ENCODE measurements at places on chromosomes 6 and 20.

DNA sequence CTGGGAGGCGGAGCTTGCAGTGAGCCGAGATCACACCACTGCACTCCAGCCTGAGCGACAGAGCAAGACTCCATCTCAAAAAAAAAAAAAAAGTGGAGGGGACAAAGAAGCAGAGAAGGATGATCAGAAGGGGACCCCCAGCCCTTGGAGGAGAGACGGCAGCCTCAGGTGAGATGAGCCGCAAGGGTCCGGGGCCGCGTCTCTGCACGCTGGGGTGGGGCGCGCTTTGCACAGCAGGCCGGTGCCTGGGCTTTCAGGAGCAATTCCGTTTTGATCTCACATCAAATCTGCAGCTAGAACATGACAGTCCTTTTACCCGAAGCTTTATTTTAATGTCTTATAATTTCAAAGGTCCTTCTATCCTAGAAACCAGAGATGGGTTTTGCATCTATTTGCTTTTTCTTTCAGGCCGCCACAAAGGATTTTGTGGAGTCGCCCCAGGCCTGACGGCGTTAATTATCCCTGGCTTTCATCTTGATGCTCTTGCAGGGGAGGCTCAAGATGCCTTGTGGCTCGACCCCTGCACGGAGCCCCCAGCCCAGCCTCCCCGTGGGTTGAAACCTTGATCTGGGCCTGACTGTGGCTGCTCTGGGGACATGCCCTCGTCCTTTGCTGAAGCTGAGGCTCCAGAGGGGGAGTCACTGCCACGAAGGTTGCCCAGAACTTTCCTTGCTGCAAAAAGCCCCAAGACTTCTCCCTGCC is 17.3 kb downstream of the HRH3 start:
- DNase-seq: no peak

DNA sequence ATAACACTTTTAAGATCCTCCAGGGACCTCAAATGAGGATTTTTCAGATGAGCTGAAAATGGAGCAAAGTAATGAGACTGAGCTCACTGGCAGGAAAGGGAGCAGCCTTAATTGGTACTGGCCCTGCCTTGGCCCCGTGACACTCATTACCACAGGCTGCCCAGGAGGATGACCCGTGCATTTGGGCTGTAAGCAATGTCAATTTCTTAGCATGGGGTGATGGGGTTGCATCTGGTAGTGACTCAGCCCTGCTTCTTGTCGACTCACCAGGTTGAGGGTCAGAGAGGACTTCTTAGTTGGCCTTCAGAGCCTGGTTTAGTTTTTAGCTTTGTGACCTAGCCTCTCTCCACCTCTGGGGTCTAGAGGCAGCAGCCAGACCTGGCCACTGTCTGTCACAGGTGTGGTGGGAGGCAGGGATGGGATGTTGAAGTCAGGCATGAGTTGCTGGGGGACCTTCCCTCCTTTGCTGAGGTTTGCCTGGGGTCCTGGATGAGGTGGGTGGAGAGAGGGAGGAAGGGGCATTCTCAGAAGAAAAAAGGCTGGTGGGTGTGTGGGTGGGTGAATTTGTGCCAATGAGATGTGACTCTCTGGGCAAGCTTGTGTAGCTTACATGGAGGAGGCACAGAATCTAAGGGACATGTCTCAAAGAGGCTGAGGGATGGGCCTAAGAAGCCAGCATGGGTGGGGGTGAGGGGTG is 25.9 kb upstream of the EPB41L1 start:
- DNase-seq: no peak

GRCh38 chr6:41375598-41376151 is 40.3 kb downstream of the NCR2 start:
- no peak for DNase-seq

GRCh38 chr6:79230149-79230548 is 4.3 kb downstream of the HMGN3 start:
- no peak for DNase-seq

GRCh38 chr20:33830371-33830770 is 19.2 kb downstream of the CHMP4B start:
- no peak for DNase-seq

DNA sequence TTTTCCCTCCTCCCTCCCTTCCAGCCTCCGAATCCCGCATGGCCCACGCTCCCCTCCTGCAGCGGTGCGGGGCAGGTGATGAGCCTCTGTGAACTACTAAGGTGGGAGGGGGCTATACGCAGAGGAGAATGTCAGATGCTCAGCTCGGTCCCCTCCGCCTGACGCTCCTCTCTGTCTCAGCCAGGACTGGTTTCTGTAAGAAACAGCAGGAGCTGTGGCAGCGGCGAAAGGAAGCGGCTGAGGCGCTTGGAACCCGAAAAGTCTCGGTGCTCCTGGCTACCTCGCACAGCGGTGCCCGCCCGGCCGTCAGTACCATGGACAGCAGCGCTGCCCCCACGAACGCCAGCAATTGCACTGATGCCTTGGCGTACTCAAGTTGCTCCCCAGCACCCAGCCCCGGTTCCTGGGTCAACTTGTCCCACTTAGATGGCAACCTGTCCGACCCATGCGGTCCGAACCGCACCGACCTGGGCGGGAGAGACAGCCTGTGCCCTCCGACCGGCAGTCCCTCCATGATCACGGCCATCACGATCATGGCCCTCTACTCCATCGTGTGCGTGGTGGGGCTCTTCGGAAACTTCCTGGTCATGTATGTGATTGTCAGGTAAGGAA is at the start of gene OPRM1:
OPRM1 (plus strand) TSS at position 10 of the 612 bp plus-strand sequence; CDS start at position 315, 305 bp downstream.
- no peak for DNase-seq

DNA sequence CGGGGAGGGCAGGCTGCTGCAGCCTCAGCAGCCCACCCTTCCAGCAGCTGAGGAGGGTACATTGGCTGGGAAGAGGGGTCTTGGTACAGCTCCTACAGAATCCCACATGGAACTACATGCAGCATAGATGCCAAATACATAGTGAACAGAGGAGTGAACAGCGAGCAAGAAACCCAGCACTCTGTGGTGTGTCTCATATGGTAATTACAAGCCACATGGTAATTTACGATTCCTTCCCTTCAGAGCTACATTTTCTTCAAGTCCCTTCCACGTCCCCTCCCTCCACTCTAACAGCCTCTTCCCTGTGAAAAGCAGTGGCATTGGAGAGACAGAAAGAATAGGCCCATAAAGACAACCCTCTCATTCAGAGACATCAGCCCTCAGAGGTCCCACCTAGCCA is 167.7 kb downstream of the SYNDIG1 start:
- DNase-seq: no peak

GRCh38 chr6:137099689-137100403 is 55.1 kb upstream of the IL20RA start:
- DNase-seq: no peak

GRCh38 chr6:36347621-36348020 is 10.9 kb upstream of the BNIP5 start:
- no peak for DNase-seq

DNA sequence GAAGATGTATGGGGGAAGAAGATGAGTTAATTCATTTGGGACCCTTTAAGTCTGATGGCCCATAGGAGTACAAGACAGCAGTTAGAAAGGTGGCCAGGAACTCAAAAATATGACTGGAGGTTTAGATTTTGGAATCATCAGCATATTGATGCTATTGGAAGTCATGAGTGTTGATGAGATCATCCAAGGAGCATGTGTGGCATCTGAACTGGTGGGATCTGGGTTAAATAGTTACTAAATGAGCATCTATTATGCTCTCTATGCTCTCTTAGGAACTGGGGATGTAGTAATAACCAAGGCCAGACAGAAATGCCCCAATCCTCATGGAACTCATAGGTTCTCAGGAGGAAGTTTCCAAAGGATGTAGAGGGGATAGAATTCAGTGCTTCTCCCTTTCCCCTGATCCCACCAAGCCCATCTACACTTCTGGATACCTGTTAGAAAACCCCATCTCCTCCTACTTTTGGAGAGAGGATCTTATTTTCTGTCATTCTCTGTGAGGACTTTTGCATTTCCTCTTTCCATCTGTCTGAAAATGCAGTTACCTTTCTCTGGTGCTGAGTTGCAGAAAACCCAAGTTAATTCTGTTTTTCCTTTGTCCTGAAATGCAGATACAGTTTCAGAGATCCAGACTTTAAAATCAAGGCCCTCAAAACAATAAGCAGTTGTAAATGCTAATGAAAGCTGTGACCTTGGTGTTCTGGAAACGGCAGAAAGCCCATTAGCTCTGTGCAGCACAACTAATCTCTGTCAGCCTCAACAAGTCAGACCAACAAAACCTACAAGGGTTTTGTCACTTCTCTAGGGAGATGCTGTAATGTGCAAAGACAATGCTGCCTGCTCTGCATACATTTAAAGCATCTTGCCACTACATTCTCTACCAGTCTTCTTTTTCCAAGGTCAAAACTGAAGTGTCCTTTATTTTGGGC is 65.8 kb downstream of the TBC1D7 start:
- DNase-seq: no peak

- DNase-seq: no peak
Measured at GRCh38 chr6:168226061-168226752, 93.4 kb downstream of the DACT2 start.

- DNase-seq: no peak
Measured at GRCh38 chr20:11035211-11035610, 361.4 kb upstream of the JAG1 start.

GRCh38 chr6:4510317-4510716 is 265.9 kb upstream of the CDYL start:
- DNase-seq: no peak

DNA sequence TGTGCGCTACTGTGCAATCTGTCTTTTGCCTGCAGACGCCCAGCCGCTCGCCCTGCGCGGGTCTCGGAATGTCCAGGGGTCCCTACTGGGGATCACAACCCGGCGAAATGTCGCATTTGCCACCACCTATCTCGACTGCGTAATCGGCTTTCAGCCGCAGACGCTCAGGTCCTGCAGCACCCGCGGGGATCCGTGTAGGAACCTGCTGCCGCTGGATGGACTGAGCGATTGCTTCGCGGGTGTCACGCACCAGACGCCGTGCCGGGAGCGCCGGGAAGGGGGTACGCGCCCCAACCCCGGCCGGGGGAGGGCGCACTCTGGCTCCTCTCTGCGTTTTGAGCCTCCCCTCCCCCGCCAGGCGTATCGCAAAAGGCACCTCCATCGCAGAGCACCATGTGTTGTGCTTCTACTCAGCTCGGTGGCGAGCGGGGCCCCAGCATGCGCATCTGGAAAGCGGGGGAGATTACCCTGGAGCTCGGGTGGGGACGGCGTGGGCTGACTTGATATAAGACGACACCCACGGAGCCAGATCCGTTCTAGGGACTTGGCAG is 747 bp upstream of the PTPRA start:
- DNase-seq: peak; percentile 36

GRCh38 chr6:138555421-138555988 is 56.2 kb upstream of the NHSL1 start:
- no peak for DNase-seq

DNA sequence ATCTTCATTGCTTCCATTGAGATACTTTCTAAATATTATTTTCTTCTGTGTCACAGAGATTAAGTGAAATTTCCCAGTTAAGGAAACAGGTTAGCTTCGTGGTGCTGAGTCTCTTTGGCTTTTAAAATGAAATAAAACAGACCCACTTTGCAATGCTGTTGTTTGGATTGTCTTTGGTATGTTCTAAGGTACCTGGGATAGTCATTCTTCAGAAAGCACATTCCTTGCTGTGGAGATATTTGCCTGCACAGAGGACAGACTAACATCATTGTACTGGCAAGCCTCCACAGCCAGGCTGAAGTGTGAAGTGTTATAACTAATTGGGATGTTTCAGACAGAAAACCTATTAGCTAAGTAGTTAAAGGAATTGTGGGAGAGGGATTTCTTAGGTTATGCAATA is 148.8 kb upstream of the EPHA7 start:
- DNase-seq: no peak

- DNase-seq: no peak
Measured at GRCh38 chr20:21302664-21303060, 469 bp upstream of the XRN2 start.

GRCh38 chr20:23725102-23725501 is 25.6 kb downstream of the CST1 start:
- no peak for DNase-seq

GRCh38 chr6:19569563-19569962 is 267.6 kb upstream of the ID4 start:
- no peak for DNase-seq

DNA sequence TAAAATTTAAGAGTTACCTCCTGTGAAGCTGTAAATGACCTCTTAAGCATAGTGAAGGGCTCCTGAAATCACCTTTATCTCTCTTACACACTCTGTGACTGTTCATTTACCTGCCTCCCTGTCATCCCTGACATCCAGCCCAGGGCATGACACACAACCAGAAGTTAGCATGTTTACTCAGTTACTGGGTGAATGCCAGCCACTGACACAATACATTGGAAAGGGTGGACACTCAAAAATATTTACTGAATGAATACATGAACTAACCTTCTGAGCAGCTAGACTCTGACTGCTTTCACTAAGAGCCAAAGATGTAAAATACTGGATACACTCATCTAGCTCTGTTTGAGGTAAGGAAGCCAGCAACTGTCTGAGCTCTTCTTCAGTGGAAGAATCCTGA is 25.3 kb downstream of the SERAC1 start:
- DNase-seq: no peak

DNA sequence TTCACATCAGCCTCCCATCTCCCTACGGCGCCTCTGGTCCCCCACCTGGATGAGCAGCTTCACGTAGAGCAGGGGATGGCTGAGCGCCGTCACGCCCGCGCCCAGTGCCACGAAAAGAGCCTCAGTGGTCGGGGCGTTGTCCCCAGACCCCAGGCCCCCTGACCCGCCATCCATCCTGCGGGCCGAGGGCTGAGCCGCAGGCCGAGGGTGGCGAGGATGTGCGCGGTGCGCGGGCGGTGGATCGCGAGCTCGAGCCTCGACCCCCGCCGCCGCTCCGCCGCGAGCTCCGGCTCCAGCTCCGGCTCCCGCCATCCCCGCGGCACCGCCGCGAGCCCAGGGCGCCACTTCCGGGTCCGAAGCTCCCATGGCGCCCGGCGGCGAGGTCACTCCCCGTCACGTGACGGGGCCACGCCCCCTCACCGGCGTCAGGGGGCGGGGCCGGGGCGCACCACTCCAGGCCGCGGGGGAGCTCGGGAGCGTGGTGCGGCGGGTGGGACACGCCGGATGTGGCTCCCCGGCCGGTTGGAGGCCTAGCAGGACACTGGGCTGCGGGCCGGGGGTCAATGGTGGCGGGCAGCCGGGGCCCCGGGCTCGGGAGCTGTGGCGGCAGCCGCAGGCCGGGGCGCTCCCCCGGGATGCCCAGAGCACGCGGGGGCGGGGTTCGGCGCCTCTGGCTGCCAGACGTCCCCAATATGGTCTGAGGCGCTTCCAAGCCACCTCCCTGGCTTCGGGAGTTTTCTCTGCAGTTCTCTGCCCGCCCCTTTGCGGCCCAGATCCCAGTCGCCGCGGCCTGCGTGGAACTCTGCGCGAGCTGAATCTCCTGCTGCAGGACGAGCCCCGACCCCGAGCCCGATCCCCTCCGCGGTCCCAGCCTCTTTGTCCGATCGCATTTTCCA is at the start of gene MTCH1:
MTCH1 (minus strand) TSS at position 389 of the 896 bp plus-strand sequence; CDS start at position 366, 23 bp downstream.
- peak; percentile 79 for DNase-seq

DNA sequence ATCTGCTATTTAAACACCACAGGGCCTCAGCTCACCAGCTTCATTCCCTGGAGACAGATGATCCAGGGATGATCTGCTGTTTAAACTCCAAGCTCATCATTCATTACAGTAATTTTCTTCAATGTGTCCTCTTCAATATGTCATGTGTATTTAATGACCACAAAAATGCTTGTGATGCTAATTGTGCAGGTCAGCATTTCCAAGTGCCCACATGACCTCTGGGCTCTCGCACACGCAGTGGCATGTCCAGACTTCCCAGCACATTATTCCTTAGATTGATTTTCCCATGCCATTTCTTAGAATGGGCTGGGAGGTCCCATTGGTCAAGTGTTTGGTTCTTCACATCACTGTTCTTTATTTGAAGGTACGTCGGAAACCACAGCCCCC is 434.4 kb downstream of the HAO1 start:
- DNase-seq: no peak

Data from stimulated activated CD8-positive, alpha-beta memory T cell treated with anti-CD3 and anti-CD28 coated beads, Interleukin-2, amount 100 ng/mL, for 1 hour (primary cell).